ENCODE measurements at places on chromosomes 6 and 20. TPM values are rescaled to one million over a fixed set of nuclear protein-coding genes. Genes with fewer than 3 reads are reported as not detected.

DNA sequence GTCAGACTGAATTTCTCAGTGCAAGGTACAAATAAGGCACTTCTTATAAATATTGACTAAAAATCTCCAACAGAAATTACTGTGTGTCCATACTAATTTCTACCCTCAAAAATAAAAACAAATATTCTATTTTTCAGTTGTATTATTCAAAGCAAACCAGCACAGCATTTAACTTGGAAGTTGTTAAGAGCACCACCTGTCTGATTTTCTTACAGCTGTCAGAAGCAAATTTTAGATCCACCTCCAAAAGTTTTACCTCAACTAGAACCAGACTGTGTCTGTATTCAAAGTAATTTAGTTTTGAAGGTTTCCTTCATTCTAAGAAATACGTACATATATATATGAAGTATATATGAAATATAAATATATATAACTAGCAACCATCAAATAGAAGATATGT, 1.2 kb downstream of the TRDN start:
- no peak for DNase-seq

- no peak for DNase-seq
These were observed 138.8 kb downstream of the HIVEP1 start for GRCh38 chr6:12150812-12151432.

GRCh38 chr20:23020230-23021018, 14.7 kb upstream of the SSTR4 start:
- DNase-seq, result no peak

GRCh38 chr6:124869416-124869815, 92.8 kb upstream of the RNF217 start:
- no peak for DNase-seq

Gene TAAR2
- not detected for total RNA-seq

DNA sequence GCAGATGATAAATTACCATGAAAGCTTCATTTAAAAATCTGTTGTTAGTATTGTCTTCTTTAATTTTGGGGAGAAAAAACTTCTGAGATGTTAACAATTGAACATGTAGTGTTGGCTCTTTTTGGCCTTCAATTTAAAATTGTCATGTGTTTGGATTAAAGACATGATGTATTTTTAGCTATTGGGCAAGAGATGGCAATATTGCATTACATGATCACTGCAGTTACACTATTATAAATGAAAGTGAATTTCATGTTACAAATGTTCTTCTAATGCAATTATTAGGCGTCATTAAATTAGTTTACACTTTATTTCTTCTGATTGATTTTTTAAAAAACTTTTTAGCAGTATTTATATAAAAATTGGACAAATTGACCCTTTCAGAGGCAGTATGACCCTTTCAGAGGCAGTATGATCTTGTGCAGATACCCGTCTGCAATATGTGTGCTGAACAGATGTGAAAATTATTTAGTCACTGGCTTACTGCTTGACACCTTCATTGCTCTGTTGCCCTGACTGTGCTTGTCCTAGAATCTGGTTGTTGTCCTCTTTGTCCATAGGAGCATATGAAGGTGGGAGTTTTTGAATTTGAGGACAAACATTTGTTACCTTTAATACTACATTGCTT, 25.8 kb downstream of the CDKAL1 start:
- DNase-seq, result no peak

Gene RIPPLY2
- total RNA-seq, result not detected

- DNase-seq, result no peak
These were observed 162.8 kb downstream of the TBXT start for GRCh38 chr6:166004876-166005275.

Gene FGD2
- total RNA-seq, result 14.0 TPM

Gene HEY2
- 2.6 TPM for total RNA-seq

DNA sequence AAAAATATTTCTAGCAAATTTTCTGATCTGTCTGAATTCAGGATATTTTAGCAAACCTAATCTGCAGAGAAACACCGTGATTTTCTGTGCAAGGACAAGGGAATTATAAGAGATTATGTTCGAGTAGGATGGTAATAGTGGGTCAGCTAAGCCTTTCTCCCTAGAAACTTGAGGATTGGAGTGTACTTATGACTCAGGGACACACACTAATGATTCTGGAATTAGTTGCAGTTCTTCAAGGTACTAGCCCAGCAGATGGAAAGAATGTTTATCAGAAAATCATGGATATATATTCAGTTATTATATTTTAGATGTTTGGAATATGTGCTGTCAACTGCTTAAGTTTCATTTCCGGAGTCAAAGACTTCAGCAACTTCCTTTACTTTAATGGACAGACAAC, 177.1 kb upstream of the MAP3K7 start:
- DNase-seq, result no peak

Data from right cardiac atrium (tissue), 5 donors.